Bronchial epithelial cell (primary cell): ENCODE measurements at places on chromosomes 2 and 18.
A peak's percentile ranks its signal among the peaks of the same experiment; 100 is the strongest.

- DNase-seq, result peak; percentile 99
Observed at GRCh38 chr2:55425431-55425831, 5.8 kb upstream of the CCDC88A start.

DNA sequence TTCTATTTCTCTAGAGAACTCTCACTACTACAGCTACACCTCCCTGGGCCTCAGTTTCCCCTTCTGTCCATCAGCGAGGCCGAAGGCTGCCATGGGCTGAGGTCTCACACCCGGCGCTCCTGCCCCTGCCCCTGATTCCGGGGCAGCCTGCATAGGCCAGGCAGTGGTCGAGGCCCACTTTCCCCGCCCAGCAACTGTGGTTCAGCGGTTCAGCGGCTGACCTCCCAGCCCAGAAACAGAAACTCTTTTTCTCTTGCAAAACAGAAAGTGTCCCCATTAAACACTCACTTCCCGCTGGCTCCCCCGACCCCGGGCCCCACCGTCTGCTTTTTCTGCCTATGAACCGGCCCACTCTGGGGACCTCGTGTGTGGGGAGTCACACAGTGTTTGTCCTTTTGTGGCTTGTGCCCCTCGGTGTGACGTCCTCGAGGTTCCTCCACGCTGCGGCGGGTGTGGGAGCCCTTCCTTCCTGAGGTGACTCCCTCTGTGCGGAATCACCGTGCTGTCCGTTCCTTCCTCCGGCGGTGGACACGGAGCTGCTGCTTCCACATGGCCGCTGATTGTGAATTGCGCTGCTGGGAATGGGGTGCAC is 16.0 kb downstream of the PDCD1 start:
- no peak for DNase-seq

DNA sequence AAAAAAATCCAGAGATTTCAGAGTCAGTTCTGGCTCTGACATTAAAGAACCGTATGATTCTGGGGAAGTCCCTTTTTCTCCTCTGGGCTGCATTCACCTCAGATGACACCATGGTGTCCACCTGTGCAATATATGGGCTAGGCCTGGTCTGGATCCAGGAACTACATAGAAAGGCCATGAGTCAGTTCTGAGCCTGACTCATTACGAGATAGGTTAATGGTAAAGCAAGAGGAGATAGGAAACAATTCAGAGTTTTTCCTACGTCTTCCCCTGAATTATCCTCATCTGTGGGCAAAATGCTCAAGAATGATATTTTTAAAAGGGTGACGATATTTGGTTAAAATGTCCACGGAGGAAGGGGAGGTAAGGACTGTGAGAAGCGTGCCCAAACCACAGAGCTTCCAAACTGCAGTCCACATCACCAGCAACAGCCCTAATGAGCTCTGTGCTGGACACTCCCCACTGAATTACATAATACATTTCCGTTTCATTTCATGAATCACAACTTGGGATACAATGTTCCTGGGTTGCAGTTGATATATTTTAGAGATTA is 180.1 kb upstream of the OSR1 start:
- peak; percentile 99 for DNase-seq

DNA sequence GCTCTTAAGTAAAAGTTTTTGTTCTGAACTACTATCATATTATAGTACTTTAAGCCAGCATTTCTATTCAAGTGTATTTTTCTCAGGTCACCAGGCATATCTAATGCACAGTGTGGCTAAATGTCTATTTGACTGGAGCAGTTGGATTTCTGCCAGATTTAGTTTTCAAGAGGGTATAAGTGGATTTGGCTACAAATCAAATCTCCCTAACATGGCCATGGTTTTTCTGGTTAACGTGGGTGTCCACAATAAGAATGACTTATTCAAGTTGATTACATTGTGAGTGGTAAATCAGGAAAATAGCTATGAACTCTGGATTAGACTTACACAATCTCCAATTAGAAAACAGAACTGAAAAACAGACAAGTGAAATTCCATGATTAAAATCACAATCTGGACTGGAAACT is 5.7 kb upstream of the CHN1 start:
- no peak for DNase-seq

GRCh38 chr2:132276571-132276981 is 114.8 kb upstream of the ANKRD30BL start:
- DNase-seq, result no peak

DNA sequence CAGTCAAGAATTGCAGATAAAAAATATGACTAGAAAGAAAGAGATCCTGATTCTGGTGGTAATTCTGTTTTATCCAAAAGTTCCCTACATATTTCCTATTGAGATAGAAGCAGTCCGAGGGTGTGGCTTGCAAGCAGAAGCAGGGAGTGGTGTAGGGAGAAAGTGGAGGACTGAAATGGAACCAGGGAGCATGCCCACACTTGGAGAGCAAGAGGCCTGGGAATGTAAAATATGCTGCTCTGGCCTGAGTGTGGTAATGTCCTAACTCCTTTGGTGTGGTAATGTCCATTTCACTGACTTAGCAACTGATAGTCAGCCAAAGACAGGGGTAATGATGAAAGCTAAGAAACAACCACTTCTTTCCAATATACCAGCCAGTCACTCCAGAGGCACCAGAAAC is 30.1 kb upstream of the FMNL2 start:
- peak; percentile 75 for DNase-seq

DNA sequence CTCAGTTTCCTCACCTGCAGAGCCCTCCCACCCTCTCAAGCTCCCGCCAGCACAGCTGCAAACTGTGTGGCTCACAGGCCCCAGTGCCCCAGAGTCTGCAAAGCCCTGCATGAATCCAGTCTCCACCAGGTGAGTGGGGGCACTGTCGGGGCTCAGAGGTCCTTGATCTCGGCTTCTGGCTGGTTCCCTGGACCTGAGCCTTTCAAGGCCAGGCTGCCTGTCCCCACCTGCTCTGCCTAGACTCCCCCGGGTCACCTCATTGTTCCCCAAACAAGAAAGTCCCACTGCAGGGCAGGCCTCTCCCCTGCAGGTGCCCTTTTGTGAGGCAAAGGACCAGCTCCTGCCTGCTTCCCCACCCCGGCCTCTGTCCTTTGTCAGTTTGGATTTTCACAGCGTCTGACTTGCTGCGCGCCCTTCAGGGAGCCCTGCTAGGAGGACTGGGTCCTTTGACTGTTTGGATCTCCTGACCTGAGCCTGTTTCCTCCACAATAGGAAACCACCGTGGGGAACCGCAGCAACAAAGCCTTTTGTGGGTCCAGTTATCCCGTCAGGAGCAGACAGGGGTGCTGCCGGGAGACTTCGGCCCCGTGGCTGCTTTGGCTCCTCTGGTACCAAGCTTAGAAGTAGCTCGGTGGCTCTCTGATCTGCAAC is 200.5 kb upstream of the HDAC4 start:
- no peak for DNase-seq

DNA sequence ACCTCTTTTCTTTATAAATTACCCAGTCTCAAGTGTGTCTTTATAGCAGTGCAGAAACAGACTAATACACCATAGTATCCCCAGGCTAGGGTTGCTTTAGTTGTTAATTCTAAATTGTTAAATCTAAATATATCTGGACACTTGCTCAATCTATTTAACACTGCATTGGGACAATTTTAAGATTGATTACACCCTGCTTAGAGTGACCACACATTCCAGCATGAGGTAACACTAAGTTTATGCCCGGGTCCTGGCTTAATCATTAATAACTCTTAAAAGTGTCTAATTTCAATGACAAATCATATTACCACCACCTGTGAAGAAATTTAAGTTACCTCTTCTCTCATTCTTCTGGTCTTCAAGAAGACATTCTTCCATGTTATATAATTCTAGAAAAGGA is 131.4 kb downstream of the ZNF385B start:
- DNase-seq, result no peak

GRCh38 chr18:74963820-74964446 is 245.0 kb downstream of the PTGR3 start:
- peak; percentile 70 for DNase-seq

DNA sequence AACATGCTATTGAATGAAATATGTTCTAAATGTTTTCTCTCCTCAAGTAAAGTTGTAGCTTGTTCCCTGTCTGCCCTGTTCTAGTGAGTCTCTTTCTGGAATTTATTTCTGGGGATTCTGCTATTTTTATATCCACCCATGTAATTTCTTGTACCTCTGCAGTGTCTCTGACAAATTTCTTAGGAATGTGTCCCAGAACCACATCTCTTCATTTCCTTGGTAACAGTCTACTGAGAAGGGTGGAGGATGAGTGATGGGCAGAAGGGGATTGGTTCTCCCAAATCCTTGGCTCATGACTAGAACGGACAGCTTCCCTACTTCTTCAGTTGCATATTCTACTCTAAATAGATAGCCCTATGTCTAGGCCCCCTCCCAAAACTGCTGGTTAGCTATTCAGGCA is 490.6 kb upstream of the LINC00305 start:
- no peak for DNase-seq

DNA sequence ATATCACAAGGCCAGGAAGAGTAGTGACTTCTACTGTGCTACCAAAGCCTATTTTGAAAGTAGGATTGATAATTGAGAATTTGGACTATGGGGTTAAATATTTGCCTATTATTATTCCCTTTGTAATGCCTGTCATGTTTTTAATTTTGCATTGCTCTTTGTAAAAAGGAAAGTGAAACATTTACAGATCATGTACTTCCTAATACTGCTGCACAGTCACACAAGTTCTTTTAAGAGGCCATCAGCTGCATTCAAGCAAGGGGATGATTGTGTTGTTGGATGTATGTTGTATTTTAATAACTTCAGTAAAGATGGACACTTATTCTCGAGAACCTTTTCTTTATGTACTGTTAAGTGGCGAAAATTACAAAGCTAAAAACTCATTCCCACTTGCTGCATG is 70.1 kb downstream of the PLEKHA3 start:
- no peak for DNase-seq

DNA sequence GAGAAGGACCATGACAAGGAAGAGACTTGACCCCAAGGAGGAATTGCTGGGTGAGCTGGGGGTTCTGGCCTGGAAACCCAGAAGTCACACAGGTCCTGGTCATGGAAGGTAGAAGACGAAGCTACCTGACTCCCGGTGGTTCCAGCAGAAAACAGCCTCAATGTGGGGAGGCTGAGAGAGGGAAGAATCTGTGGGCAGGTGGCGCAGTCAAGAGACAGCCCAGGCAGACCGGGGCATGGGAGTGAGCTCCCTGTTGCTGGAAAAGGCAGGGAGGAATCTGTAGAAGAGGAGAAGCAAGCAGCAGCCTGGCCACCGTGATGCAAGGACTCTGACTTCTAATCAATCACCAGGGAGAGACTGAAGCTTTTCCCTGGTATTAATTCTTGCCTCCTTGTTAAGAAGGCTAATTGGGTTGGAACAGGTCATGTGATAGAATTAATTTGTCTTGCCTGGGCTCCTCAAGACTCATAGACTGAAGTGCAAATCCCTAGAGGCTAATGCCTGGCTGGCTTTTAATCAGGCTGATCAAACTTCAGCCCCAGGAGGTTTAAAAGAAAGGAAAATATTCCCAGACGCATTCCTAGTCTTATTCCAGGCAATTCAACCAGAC is 30.1 kb downstream of the CNGA3 start:
- DNase-seq, result no peak

- DNase-seq, result peak; percentile 26
Observed at GRCh38 chr2:46528880-46529279, 49.5 kb downstream of the TMEM247 start.

DNA sequence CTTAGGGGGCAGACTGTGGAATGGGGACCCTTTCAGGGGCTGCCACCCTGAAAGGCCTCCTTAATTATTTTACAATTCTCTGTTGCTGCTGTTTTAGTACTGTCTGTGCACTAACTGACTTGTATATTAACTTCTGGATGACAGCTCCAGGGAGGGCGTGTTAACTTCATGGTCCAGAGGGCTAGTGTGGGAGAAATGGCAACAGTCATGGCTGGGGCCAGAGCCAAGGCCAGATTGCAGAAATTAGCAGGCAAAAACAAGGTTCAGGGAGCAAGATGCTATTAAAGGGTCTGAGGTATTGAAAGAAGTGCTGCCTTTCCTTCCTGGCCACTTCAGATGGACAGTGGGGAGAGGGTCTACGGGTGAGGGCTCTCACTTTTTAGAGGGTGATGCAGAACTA is 9.1 kb downstream of the WIPF1 start:
- no peak for DNase-seq

- DNase-seq, result no peak
Observed at GRCh38 chr2:8502316-8502715, 179.5 kb upstream of the ID2 start.

- DNase-seq, result peak; percentile 15
Observed at GRCh38 chr2:172370821-172371455, 56.4 kb upstream of the ITGA6 start.

- no peak for DNase-seq
Observed at GRCh38 chr2:109419171-109419756, 194.5 kb downstream of the SEPTIN10 start.

- DNase-seq, result peak; percentile 75
Observed at GRCh38 chr18:78090584-78090983, 840.9 kb downstream of the GALR1 start.

GRCh38 chr2:118973542-118973951 is 31.6 kb downstream of the MARCO start:
- DNase-seq, result peak; percentile 71

GRCh38 chr2:37350034-37350433 is 5.6 kb downstream of the QPCT start:
- no peak for DNase-seq

- no peak for DNase-seq
Observed at GRCh38 chr2:95361216-95361980, 41.1 kb upstream of the FAHD2A start.

DNA sequence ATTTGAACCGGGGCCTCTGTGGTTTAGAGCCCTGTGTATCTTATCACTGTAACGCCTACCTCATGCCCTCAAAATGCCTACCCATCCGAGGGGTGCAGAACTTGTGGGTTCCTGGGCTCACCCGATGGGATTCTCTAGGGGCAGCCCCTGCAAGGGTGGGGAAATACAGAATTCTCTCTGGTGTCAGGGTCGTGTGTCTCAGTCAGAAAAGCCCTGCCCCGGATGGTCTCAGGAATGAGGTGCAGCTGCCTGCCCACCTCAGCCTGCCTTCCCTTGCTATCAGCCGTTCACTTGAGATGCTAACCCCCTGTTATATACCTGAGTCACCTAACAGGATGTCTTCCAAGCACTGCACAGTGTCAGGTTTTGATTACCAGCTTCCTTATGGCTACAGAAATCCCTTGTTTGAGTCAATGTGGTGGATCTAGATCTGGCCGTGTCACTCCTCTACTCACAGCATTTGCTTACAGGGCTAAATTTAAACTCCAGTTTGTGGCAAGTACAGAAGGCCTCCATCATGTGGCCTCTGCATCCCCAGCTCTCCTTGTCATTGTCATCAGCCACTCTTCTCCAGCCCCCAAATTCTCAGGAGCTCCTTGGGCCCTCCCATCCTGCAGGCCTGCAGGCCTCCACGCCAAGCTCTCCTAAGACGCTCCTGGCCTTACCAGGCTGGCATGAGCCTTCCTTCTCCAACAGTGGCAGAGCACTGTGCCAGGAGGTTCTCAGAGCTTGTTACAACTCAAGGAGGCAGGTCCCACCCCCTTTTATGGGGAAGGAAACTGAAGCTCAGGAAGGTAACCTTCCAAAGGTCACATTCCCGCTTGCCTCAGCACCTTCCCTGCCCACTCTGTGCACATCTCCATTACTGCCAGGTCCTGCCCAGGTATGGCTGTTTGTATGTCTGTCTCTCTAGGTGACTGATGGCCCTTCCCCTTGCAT is 14.3 kb upstream of the MAP3K2 start:
- DNase-seq, result peak; percentile 84

GRCh38 chr2:12361506-12361905 is 355.2 kb upstream of the TRIB2 start:
- no peak for DNase-seq
